Activated naive CD4-positive, alpha-beta T cell treated with anti-CD3 and anti-CD28 coated beads, Interleukin-2, amount 50 U/mL, for 72 hours (primary cell): ENCODE measurements at places on chromosomes 6 and 20.

DNA sequence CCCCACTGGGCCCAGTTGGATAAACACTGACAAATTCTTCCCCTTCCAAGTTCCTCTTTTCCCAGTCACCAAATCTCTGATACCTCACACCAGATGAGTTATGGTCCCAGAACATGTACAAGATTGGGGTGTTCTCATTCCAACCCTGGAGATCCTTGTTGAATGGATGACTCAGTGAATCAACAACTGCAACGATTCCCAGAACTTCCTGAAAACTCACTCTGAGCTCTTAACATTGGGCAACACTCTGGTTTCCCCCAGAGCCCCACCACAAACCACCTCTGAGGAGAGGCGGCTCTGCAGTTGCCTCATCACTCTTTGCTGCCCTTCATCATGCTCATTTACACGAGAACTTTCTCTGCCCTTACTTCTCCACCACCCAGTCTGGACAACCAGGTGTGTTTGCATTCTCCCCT, 115.2 kb downstream of the MRPL14 start:
- no peak for DNase-seq

GRCh38 chr6:26382121-26382520, 787 bp upstream of the BTN2A2 start:
- DNase-seq = no peak

GRCh38 chr20:13141546-13141945, 79.5 kb upstream of the ISM1 start:
- DNase-seq = no peak

GRCh38 chr6:69813508-69813907, 16.7 kb upstream of the LMBRD1 start:
- DNase-seq = no peak

DNA sequence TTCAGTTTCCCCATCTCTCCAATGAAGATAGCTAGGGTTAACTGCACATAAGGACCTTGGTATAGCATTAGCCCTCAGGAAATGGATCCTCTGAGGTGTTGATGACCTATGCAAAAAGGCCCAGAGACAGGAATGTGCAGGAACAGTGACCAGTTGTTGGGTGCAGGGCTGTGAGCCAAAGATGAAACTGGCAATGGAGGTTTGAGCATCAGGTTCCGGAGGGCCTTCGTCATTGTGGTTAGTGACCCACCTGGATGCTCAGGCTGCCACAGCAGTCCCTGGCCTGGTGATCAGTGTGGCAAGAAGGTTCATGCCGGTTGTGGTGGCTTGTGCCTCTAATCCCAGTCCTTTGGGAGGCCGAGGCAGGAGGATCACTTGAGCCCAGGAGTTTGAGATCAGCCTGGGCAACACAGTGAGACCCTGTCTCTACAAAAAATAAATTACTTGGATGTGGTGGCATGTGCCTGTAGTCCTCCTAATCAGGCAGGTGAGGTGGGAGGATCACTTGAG, 43.7 kb downstream of the TM9SF4 start:
- no peak for DNase-seq

DNA sequence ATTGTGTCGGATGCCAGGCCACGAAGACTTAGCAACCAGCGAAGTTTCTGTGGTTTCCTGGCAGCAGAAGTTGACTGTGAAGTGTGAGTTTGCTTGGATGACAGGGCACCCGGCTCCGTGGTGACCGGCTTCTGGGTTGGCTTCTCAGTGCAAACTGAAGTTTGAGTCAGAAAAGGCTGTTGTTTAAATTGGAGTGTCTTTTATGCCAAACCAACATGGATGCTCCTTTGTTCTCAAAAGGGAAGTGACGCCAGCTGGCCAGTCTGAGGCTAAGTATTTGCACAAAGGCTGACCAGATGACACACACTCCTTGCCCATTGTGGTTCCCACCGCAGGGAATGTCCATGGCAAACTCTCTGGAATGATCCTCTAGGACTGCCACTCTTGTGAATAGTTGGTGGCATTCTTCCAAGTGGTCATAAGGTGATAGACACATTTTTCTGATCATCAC, 164.8 kb upstream of the QKI start:
- no peak for DNase-seq

GRCh38 chr6:52497652-52498408, 77.7 kb downstream of the EFHC1 start:
- no peak for DNase-seq

- DNase-seq = no peak
Measured at GRCh38 chr6:152575161-152575560, 62.0 kb downstream of the SYNE1 start.

DNA sequence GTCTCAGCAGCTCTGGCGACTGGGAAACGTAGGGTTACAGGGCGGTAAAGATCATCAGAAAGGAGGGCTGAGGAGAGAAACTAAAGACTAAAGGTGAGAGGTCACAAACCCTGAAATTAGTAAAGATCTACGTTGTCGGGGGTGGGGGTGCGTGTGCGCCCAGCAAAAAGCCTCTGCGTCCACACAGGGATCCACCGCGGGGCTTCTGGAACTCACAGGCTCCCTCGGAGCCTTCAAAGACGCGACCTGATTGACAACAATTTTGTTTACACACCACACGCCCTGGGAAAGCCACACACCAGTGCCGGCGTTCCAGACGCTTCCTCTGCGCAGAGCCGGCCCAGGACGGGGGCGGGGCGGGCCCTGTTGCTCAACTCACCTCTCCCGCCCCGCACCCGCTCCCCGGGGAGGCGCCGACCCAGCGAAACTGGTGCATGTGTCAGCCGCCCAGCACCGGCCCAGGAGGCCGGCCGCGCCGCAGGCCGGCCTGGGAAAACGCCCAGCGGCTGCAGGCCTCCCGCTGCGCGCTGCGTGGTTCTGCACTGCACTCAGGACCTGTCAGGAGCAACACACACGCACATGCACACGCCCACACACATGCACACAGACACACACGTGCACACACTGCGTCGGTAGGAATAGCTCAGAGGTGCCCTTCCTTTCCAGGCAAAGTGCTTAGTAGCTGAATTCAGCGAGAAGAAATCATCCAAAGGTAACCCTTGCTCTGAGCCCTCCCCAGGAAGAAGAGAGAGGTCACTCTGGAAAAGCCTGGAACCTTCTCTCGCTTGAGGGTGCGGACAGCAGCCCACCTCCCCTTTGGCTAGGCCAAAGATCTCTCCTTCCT, 57.2 kb upstream of the ARID1B start:
- peak; percentile 51 for DNase-seq

- no peak for DNase-seq
Measured at GRCh38 chr6:125507987-125508655, 206.4 kb upstream of the HDDC2 start.

DNA sequence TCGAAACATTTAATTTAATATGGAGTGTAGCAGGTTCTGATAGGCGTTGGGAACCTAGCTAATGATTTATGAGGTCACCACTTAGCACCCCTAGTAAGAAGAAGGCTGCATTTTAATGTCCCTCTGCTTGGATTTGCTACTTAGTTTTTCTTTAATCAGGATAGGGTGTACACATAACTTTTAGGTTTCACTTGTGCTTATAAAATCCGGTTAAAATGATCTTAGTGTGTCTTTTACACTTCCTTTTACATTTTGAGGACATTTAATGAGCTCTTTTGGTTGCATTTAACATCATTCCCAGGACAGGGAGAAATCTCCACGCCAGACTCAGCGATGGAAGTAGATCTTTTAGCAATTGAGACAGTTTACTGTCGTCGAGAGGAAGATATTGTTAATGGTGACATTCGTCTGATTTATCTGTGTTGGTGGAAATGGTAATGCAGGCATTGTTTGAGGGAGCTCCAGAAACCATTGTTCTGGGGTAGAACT, 5.6 kb downstream of the TFAP2A start:
- no peak for DNase-seq

- DNase-seq = no peak
Measured at GRCh38 chr6:30323806-30324205, 2.9 kb upstream of the TRIM39 start.

- DNase-seq = no peak
Measured at GRCh38 chr20:43699941-43700565, 26.7 kb downstream of the GTSF1L start.

GRCh38 chr6:41258196-41258493, 28.3 kb downstream of the TREM1 start:
- DNase-seq = no peak

- no peak for DNase-seq
Measured at GRCh38 chr6:36851626-36852025, 12.4 kb upstream of the CPNE5 start.

GRCh38 chr6:67237277-67237676, 1397.8 kb upstream of the ADGRB3 start:
- DNase-seq = no peak

- DNase-seq = no peak
Measured at GRCh38 chr6:146422789-146423375, 120.8 kb upstream of the RAB32 start.

DNA sequence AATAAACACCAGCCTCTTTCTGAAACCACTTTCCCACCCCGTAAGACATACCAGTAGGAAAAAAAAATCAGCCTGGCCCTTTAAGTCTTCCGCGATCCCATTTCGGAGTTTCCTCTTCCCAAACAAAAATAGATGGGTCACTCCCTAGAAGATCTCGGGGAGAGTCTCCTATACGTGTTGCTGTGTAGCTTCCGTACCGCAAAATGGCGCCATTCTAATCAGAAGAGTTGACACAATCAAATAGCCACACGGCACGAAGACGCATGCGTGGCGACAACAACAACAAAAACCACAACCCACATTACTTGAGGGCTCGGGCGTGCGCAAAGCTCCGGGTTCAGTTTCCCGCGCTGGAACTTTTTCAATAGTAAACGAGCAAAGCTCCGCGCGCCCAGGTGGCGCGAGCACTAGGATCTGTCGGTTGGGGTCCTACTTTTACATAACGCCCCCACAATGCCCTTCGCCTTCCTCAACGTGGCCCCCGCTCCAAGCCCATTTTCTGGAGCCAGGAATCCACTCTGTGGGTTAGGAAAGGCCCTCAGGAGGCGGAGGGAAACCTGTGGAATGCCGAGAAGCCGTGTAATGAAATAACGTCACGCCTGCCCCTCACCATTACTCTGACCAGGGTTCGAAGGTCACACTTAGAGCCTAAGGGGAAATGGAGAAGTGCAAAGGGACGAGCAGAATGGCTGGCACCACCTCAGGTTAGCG, at the start of gene GPANK1:
Gene GPANK1, minus strand, starts transcription at position 208 of the 711 bp plus-strand sequence. CDS start 519 bp downstream, outside the sequence.
- peak; percentile 85 for DNase-seq

GRCh38 chr6:12266571-12266970, 23.6 kb upstream of the EDN1 start:
- DNase-seq = no peak

GRCh38 chr6:129921169-129921817, 60.2 kb upstream of the TMEM244 start:
- DNase-seq = no peak

DNA sequence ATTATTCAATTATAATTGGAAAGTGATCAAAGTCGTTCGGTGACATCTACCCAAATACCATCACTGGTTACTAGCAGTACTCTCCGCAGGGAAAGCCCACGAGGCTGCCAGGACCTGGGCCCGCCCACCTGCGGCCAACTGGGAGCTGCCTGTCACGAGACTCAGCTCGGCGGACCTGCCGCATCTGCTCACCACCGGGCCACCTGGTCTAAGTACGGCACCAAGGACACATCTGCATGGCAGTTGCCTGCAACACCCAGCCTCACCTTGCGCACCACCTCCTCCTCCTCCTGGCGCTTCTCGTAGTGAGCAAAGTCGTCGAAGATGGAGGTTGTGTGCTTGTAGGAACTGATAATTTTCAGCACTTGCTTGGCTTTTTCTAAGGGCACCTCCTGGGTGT, 13.9 kb downstream of the YTHDF1 start:
- DNase-seq = no peak

- no peak for DNase-seq
Measured at GRCh38 chr6:97427648-97428047, 144.6 kb upstream of the MMS22L start.

DNA sequence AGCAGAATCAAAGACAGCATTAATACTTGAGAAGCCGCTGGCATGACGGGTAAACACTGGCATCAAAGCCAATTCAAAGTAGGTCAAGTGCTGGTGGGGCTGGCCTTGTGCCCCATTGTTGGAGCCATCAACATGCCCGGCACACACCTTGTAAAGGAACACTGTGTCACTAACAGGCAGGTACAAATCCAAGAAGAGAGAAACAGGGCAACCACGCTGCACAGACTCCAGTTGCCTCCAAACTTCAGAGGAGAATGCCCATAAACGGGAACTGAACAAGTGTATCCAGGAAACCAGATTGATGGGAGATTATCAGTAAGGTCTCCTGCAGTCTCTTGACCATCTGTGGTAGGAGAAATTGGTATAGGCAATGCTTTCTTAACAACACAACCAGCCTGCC, 127.0 kb upstream of the STXBP5 start:
- DNase-seq = no peak

DNA sequence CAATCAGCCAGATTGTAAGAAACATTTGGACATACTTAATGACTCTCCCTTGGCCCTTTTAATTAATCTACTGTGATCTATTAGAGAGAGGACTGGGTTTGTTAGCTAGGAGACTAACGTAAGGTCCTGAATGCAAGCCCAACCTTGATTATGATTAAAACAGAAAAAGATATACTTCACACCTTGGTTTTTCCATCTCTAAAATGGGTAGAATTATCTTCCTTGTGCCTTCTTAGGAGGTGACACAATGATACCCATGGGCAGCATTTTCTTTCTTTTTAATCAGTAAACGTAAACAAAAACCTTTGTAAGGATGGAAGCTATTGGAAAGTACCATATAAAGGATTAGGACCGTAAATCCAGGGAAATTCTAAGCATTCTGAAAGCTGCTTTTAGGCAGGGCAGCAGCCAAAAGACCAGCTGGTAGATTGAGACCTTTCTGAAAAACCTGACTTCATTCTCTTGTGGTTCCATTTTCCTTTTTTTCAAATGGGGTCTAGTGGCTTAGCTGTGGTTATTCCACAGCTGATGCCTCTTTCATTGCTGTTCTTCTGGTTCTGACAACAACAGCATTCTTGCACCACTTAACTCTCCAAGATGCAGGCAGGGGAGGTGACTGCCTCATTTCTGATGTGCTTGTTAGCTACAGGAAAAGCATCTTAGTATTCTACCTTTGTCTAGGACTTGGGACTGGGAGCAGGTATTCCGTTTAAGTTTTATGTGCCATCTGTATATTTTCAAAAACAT, 27.4 kb downstream of the RREB1 start:
- no peak for DNase-seq

- DNase-seq = no peak
Measured at GRCh38 chr6:108417027-108417426, 122.2 kb downstream of the AFG1L start.

DNA sequence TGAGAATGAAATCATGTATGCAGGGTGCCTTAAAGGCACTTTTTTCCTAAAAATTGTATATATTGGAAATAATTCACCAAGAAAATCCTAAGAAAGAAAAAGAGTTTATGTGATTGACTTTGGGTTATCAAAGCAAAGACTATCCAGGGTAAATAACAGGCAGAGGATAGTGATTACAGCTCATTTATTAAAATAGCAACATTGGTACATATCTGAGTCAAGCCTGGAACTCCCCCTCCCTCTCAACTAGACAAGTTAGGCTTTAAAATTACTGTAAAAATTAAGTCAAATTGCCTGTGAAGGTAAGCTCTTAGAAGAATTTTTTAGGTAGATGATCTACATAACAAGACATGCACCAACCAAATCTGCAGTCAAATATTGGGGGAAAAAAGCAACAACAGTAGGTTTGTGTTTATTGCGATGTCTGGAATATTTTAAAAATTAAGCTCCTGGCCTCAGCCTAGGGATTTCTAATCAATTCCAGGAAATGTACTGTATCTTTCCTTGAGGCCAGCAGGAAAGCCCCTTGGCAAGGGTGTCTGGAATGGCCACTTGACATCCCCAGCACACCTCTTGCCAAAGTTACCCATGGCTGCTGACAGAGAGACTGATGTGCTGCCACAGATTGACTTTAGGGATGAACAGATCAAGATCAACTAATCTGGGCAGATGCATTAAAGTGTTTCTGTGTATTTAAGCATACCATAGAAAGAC, 31.2 kb upstream of the HBS1L start:
- DNase-seq = no peak
